Parietal lobe (tissue), 2 donors: ENCODE measurements at places on chromosomes 3 and 15. TPM values are rescaled to one million over a fixed set of nuclear protein-coding genes. Genes with fewer than 3 reads are reported as not detected.

Gene ITIH1
- not detected for total RNA-seq

Gene MEX3B
- total RNA-seq: 82.0 TPM

Gene CERS3
- 0.63 TPM for total RNA-seq

Gene CCNDBP1
- total RNA-seq: 38.5 TPM

Gene EIF4A2
- total RNA-seq: 1,078 TPM

Gene SERINC4
- not detected for total RNA-seq

Gene CCR9
- not detected for total RNA-seq

Gene LRRC2
- 5.9 TPM for total RNA-seq

Gene ALDH1A2
- total RNA-seq: 1.9 TPM
